Subcutaneous adipose tissue (tissue), 4 donors: ENCODE measurements at places on chromosomes 5 and 9. TPM values are rescaled to one million over a fixed set of nuclear protein-coding genes. Genes with fewer than 3 reads are reported as not detected.

The HK3 gene
- 38.1 TPM for total RNA-seq

The RNF14 gene
- 52.9 TPM for total RNA-seq

The PTGS1 gene
- total RNA-seq: 9.5 TPM

The DMRT3 gene
- not detected for total RNA-seq

The B4GALT7 gene
- total RNA-seq: 25.3 TPM

The OBP2B gene
- total RNA-seq: not detected

The FOXD1 gene
- not detected for total RNA-seq

The PHF24 gene
- 0.34 TPM for total RNA-seq

The POU5F2 gene
- total RNA-seq: 4.2 TPM
